ENCODE measurements at places on chromosomes 2 and 18.

DNA sequence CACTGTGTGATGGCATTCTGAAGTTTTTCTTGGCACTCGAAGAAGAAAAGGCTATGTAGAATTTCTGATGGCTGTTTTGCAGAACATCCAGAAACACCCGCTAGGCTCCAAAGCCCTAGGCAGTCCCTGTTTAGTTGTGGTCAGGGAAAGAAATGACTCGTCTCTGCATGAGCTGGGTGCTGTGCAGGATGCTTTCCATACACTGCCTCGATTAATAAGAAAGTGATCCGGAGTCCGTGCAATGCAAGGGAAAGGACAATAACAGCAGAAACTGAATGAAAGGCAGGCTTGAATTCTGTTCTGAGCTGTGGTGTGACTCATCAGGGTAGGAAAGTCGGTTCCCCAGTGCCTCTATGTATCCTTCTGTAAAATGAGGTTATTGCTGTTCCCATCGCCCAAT, 18.7 kb downstream of the MAPRE3 start:
- DNase-seq, result no peak

- no peak for DNase-seq
Observed at GRCh38 chr2:51782921-51783765, 751.2 kb upstream of the NRXN1 start.

DNA sequence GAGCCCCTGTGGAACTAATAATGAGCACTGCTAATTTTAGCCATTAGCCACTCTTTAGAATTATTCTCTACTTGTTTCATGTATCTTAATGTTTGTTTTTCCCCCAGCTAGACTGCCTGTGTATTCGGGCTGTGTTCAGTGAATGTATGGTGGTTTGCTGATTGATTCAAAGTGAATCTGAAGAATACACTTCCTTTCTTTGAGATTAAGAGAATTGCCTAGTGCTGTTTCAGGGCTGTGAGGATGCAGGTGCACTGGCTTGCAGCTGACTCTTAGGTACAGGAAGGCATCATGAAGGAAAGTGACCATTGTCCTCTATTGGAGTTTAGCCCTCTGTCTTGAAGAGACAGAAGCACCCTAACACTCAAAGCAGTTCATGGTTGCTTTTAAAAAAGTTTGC, 138.7 kb downstream of the CERS6 start:
- DNase-seq, result no peak

DNA sequence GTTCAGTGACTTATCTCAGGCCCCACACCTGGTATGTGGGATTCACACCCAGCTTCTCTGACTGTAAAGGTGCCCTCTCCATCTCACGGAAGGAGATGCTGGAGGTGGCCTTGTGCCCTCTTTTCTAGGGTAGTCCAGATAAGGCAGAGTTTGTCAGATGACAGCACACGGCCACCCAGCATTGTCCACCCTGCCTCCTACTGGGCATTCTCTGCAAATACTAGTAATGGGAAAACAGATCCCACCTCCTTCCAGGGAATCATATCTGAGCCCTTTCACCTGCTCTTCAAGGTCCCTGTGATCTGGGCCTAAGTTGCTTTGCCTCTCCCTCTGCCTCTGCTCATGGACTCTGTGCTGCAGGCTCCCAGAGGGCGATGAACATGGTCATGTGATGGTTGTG, 214.7 kb downstream of the CLIP4 start:
- DNase-seq, result no peak

GRCh38 chr2:2899826-2900225, 477.8 kb downstream of the EIPR1 start:
- DNase-seq, result no peak

DNA sequence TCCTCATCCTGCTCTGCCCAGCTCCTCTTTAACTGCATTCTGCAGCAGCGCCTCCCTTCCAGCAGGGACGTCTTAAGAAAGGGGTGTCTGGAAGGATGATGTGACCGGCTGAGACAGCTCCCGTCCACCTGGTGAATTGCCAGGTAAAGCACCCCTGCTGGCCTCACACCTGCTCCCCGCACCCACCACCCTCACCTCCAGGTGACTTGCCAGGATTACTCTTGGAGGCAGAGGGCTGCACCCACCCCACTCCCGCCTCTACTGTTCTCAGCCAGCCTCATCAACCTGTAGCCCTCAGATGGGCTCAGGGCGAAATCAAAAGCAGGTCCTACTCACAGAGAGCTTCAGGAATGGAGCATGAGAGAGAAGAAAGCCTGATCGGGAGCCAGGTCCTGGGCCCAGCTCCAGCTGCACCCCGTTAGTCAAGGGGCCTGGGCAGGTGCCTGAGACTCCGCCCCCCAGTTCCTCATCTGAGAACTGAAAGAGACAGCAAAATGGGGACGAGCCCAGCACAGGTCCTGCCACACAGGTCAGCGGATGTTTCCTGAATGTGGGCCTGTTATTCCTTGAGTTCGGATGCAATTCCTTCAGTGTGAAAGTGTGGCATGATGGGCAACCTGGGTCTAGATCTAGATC, 5.6 kb downstream of the ADRA2B start:
- DNase-seq, result no peak

DNA sequence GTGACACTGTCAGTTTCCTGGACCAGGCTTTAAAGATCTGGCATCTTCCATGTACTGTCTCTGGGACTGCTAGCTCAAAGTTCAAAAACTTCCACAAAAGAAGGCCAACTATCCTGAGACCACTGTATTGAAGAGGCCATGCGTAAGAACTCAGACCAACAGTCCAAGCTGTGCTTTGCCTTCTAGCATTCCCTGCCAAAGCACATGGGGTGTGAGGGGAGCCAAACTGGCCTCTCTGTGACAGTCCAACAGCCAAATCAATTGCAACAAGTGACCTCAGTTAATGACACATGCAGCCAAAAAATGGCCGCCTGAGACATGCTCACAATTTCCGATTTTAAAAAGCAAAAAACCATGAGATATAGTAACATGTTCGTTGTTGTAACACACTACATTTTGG, 160.3 kb upstream of the CDH19 start:
- no peak for DNase-seq

- DNase-seq, result no peak
Observed at GRCh38 chr2:53438100-53438499, 329.5 kb upstream of the CHAC2 start.

GRCh38 chr2:121626777-121627524, 22.3 kb downstream of the CLASP1 start:
- no peak for DNase-seq

DNA sequence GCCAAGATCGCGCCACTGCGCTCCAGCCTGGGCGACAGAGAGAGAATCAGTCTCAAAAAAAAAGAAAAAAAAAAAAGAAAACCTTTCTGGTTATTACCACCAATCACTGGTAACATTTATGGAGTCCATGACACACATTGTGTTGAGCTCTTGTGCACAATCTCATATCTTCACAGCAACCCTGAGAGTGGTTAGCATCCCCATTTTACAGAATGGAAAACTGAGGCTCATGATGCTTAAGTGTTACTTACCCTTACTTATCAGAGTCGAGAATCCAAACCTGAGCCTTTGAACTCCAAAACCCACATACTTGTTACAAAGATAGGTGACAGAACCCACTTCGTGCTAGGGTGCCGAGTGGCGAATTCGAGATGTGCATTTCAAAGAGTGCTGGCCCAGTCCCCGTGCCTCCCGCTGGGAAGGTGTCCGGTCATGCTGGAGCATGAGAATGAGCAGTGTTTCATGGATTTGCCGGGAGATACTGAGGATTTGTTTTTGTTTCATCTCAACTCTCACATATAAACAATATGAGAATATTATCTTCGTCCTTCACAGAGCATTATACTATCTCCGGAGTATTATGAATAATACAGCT, 50.9 kb downstream of the CYP27C1 start:
- no peak for DNase-seq

DNA sequence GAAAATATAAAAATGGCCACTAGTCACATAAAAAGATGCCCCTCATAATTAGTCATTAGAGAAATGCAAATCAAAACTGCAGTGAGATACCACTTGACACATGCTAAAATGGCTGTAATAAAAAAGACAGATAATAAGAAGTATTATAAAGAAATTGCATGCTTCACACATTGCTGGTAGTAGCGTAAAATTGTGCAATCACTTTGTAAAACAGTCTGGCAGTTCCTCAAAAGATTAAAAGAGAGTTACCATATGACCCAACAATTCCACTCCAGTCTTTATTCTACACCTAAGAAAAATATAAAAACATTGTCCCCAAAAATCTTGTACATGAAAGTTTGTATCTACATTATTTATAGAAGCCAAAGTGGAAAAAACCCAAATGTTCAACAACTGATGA, 170.6 kb upstream of the FIGN start:
- DNase-seq, result no peak
